ENCODE measurements at places on chromosomes 1 and 21.

GRCh38 chr1:45752441-45753052 lies 2.1 kb upstream of the IPP start:
- no peak for DNase-seq

DNA sequence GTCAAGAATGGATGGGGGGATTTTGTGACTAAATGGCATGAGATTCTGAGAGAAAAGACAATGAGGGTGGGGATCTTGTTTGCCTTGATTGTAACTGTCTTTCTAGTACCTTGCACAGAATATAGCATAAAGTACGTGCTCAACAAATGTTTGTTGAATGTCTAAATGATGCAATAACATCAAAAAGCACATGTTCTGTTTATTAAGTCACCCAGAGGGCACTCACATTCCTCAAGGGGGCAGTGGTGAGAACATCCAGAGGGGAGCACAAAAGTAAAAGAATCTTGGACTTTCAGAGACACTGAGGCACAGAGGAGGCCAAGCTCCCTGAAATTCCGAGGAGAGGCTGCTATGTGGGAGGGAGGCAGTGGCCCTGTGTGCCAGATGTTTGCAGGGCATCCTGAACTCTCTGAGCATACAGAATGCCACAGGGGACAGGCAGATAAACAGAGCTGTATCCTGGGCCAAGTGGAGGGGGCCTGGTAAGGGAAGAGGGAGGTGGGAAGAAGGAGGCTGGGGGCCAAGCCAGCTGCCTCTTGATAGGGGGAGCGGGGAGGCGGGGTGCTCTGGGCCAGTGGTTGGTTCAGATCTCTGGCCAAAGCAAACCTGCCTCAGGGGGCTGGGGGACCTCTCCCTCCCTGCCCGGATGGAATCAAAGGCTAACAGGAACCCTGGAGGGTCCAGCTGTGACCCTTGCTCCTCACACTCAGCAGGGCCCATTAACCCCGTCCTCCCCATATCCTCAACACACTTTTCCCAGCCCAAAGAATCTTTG lies 6.5 kb upstream of the ATP1A2 start:
- peak; percentile 14 for DNase-seq

DNA sequence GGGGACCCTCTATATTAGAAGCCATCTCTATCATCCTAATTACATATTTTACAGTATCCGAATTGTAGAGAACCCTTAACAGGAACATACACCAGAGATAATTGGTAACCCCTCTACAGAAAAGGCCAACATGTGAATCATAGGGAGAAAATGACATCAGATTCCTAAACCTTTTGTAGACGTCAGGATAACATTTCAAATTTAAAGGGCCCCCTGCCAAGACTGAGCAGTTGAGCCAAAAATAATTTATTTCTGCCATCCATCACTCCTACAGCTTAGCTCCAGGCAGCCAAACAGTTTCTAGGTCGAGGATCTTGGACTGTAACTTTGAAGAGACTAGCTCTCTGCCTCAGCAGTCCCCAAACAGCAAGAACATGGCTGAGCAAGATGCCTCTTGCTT lies 21.2 kb downstream of the ZNF697 start:
- DNase-seq: no peak

- DNase-seq: no peak
These were observed 20.1 kb downstream of the RGS8 start for GRCh38 chr1:182664296-182664695.

DNA sequence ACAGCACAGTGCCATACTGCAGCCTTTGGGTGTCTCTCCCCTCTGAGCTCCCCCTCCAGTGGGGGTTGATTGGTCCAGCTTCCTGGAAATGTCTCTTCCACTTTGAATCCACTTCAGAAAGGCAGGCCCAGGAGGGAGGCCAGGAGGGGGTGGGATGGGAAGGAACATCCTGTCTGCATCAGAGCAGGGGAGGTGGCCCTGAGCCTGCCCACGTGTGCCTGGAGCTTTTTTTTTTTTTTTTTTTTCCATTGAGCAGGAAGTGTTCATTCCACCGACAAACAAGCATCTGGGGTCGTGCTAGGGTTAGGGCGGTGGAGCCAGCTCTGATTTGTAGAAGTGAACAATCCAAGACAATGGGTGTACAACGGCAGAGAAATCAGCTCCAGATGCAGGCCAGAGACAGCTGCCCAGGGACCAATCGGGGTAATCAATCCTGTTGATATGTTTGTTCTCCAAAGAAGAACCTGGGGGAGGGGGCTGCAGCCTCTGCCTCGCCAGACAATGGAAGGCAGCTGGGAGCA lies 93.3 kb downstream of the SSBP3 start:
- no peak for DNase-seq

- DNase-seq: no peak
These were observed 29.2 kb downstream of the VASH2 start for GRCh38 chr1:212979340-212980122.

GRCh38 chr1:16958475-16958874 lies 21.9 kb downstream of the MFAP2 start:
- no peak for DNase-seq

DNA sequence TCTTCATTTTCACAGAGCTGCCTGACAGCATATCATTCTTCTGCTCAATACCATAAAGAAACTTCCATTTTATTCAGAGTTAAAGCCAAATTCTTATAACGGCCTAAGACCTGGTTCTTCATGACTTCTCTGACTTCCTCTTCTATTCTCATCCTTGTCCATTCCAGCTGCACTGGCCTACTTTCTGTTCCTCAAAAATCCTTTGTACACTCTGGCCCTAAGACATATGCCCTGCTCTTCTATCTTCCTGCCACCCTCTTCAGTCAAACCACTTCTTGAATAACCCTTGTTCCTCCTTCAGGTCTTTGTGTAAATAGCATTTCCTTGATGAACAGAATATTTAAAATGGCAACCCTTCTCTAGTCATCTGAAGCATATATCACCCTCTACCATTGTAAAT lies 1338.7 kb upstream of the ADGRL2 start:
- no peak for DNase-seq

DNA sequence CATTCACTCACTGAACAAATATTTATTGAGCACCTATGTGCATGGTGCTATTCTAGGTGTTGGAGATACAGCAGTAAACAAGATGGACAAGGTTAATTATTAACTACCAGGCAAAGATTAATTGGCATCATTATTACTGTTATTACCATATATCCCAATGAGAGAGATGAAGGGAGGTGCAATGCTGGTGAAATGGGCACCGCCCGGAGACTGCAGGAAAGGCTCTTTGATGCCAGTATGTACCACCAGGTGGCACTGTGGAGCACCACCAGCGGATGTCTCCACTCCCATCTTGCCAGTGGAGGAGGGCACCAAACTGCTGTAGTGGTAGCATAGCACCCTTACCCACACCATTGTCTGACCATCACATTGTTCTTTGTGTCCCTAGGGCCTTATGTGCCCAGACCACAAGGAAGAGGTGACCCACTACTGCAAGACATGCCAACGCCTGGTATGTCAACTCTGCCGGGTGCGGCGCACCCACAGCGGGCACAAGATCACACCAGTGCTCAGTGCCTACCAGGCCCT lies 3.0 kb downstream of the TRIM46 start:
- DNase-seq: no peak

- DNase-seq: no peak
These were observed 34.6 kb upstream of the UHMK1 start for GRCh38 chr1:162463021-162463420.

- DNase-seq: no peak
These were observed 37.9 kb downstream of the TGFB2 start for GRCh38 chr1:218383051-218383450.

GRCh38 chr1:111175349-111175748 lies 25.1 kb downstream of the DENND2D start:
- DNase-seq: no peak

GRCh38 chr1:109828756-109829505 lies 65.2 kb upstream of the EPS8L3 start:
- no peak for DNase-seq

GRCh38 chr1:20720631-20721091 lies 2.9 kb upstream of the KIF17 start:
- DNase-seq: no peak

DNA sequence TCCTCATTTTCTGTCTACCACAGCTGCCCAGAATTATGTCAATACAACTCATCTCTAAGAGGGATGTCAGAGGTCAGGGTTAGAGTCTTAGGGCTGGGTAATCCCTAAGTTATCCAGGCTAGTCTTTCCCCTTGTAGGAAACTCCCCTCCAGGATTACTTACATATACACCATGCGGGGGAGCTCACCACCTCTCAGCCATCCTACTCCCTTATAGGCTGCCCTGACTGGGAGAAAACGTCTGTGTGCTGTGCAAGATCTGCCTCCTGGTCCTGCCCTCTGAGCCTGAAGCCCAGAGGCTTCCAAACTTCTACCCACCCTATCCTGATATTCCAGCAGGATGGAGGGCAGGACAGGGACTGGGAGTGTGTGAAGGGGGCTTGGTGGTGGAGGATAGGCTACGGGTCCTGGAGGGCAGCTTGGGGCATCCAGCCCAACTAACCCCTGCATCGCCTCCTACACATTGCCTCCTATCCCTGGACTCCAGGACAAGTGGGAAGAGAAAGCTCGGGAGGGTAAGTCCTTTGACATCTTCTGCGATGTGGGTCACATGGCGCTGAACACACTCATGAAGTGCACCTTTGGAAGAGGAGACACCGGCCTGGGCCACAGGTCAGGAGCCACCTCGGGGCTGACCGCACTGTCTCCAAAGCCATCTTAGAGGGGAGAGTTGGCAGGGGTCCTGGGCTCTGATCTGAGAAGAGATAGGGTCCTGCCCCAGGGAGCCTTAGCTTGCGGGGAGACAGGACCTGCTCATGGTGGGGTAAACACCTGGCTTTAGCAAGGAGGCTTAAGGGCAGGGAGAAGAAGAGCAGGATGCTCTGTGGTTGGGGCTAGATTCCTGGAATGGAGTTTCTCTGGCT lies 14.4 kb downstream of the CYP4B1 start:
- no peak for DNase-seq

- DNase-seq: no peak
These were observed 110.1 kb upstream of the DPYD start for GRCh38 chr1:98030976-98031375.

GRCh38 chr1:234823191-234824176 lies 213.5 kb upstream of the IRF2BP2 start:
- DNase-seq: no peak
